ENCODE measurements at places on chromosomes 1 and 21.

GRCh38 chr1:8097077-8097799 lies 71.1 kb upstream of the ERRFI1 start:
- no peak for DNase-seq

- peak; percentile 43 for DNase-seq
These were observed 57.9 kb downstream of the DDAH1 start for GRCh38 chr1:85406887-85407533.

GRCh38 chr1:109498161-109498801 lies 4.4 kb downstream of the CYB561D1 start:
- DNase-seq, result no peak

- DNase-seq, result no peak
These were observed 8.9 kb downstream of the LSS start for GRCh38 chr21:46219591-46220239.

- no peak for DNase-seq
These were observed 69.7 kb downstream of the CCDC185 start for GRCh38 chr1:223462866-223463404.
